ENCODE measurements at places on chromosomes 1 and 21.

DNA sequence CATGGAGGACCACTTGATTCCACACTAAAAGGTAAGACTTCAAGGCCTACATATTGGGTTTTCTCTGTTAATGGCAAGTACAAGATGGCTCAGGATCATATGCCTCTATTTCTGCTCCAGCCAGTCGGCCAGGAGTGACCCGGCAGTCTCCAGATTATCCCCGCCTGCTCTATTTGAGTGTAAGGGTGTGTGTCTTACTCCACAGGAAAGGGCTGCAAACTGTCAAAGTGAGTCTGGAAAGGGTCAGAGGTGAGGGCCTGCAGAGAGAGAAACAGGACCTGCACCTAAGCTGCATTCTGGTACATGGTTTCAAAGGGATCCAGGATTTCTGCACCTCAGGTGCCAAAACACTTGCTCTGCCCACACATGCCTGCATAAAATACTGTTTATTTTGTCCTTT, 9.2 kb downstream of the ZNF692 start:
- DNase-seq = no peak

- no peak for DNase-seq
Measured at GRCh38 chr1:46525253-46525983, 26.0 kb downstream of the KNCN start.

- peak; percentile 32 for DNase-seq
Measured at GRCh38 chr1:23422241-23422877, 2.2 kb downstream of the TCEA3 start.

- no peak for DNase-seq
Measured at GRCh38 chr1:211697356-211697755, 21.9 kb upstream of the NEK2 start.

Data from brain pericyte (primary cell).